ENCODE measurements at places on chromosomes 11 and 22. TPM values are rescaled to one million over a fixed set of nuclear protein-coding genes. Genes with fewer than 3 reads are reported as not detected.

The ST14 gene
- total RNA-seq, result 0.07 TPM

The PRODH gene
- not detected for total RNA-seq

The IFITM10 gene
- total RNA-seq, result 0.04 TPM

The ARHGEF17 gene
- total RNA-seq, result 24.2 TPM

The CHRM1 gene
- total RNA-seq, result not detected

The RIMBP3B gene
- under 0.01 TPM for total RNA-seq
